Naive thymus-derived CD4-positive, alpha-beta T cell (primary cell): ENCODE measurements at places on chromosomes 1 and 21. TPM values are rescaled to one million over a fixed set of nuclear protein-coding genes. Genes with fewer than 3 reads are reported as not detected.

TIE1 gene
- total RNA-seq: not detected

PLPPR5 gene
- total RNA-seq: not detected

GRCh38 chr1:156033011-156033410 lies 12.3 kb upstream of the SSR2 start:
- H3K27me3 ChIP-seq: no peaks in the 10 kb centered on the region
- no peak overlapping the region for H3K27ac ChIP-seq
- no peaks in the 10 kb centered on the region for H3K36me3 ChIP-seq
- no peaks in the 10 kb centered on the region for H3K4me1 ChIP-seq
- no peak overlapping the region for H3K4me3 ChIP-seq

GRCh38 chr1:53657891-53658396 lies 81.0 kb downstream of the GLIS1 start:
- no peaks in the 10 kb centered on the region for H3K36me3 ChIP-seq
- no peaks in the 10 kb centered on the region for H3K27me3 ChIP-seq
- no peak for DNase-seq
- no peak overlapping the region for H3K27ac ChIP-seq

NPR1 gene
- total RNA-seq: not detected

DNA sequence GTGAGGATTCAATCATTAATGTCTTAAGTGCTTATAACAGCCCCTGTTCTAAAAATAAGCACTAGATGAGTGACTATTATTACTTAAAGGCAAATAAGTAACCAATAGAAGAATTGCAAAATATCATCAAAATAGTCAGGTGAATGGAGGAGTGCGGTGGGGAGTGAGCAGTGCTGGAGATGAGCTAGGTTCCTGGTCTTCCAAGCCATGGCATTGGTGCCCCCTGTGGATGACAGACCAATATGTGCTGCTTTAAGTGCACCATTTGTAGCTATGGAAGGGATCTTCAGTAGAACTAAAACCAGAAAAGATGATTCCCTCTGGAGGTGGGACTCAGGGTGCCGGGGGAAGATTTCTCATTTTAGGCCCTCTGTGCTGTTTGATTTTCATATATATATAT lies 46.1 kb upstream of the SLC30A1 start:
- H3K4me3 ChIP-seq: no peak overlapping the region
- no peaks in the 10 kb centered on the region for H3K36me3 ChIP-seq
- no peaks in the 10 kb centered on the region for H3K4me1 ChIP-seq
- no peak overlapping the region for H3K27ac ChIP-seq
- DNase-seq: no peak
